HT1080 (cell line): ENCODE measurements at places on chromosomes 2 and 18.
A peak's percentile ranks its signal among the peaks of the same experiment; 100 is the strongest.

- no peak for DNase-seq
Measured at GRCh38 chr2:17515652-17516051, 2.6 kb downstream of the RAD51AP2 start.

DNA sequence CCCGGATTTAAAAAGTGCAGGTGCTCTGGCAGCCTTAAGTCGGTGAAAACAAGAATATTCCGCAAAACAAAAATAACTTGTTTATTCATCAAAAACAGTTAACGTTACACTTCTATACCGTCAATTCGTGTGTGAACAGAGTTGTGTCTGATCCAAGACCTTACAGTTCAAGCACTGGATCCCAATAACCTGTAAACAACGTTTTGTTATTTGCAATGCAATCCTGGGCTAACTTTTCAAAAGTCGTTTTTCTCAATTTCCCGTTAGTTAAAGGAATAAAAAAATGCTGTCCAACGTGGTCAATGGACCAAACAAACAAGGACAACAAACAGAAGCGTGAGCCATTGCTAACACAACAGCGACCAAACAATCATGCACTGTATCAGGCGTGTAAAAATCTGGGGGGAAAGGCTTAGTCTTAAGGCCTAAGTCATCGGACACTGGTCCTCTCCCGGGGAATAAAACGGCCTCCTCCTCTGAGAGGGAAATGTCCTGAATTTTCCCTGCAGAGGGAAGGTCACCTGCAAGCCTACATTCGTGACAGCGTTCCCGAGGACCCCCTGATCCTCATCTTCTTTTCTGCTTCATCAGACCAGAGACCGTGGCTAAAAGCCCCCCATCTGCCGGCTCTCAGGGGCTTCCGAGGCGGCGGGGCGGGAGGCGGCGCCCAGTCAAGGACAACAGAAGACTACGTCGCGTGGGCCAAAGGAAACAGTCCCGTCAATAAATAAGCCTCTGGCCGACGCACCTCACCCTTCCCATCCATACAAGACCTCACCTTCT, 490 bp downstream of the NDUFS1 start:
- no peak for DNase-seq

- DNase-seq = no peak
Measured at GRCh38 chr2:161708350-161708975, 84.2 kb downstream of the SLC4A10 start.

GRCh38 chr2:222706616-222707015, 35.2 kb downstream of the MOGAT1 start:
- no peak for DNase-seq

DNA sequence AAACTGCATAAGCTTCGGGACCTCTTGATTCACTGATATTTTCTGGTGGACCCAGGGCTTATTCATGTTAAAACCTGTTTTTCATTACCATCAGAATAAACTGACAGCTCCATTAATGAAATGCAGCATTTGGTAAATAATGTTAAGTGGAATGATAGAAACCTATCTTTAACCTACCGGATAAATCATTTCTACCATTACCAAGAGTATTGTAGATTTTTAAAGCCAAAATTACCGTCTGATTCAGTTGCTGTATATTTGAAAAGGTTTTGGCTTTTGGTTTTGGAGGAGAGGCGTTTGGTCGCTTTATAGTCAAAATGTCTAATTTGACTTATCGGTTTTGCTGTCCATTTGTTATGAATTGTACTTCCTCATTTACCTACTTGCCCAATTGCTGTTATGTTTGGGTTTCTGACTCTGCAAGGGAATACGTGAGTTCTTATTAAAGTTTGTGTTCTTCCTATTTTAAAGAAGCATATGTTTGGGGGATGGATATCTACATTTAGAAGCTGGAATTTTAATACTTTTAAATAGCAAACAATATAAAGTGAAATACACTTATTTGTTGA, 1.0 kb upstream of the CUL3 start:
- no peak for DNase-seq

DNA sequence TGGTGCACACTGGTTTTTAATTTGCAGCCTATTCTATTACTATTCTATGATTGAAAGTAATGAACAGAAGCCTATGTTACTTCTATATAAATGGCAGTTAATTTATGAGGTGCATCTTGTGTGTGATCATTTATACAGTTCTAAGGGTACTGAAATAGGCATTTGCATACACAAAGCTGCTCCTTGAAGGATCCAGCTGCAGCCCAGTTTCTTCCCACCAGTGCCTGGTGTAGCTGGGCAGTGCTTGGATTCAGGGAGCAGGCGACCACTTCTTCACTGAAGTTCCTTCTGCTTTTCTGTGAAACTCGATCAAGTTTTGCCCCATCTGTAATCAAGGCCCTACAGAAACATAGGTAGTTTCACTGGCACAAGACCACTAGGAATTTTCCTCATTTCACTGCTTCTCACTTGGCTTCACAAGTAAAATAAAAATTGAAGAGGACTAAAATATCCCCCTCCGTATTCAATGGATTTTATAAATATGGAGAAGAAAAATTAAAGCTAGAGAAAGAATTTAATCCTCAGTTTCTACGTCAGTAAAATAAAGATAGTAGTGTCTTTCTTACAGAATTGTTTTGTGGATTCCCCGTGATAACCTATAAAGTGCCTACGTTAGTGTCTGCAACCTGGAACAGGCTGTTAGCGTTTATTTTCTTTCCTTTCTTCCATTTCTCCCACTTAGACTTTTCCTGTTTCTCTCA, 1.7 kb upstream of the LPIN2 start:
- DNase-seq = no peak

DNA sequence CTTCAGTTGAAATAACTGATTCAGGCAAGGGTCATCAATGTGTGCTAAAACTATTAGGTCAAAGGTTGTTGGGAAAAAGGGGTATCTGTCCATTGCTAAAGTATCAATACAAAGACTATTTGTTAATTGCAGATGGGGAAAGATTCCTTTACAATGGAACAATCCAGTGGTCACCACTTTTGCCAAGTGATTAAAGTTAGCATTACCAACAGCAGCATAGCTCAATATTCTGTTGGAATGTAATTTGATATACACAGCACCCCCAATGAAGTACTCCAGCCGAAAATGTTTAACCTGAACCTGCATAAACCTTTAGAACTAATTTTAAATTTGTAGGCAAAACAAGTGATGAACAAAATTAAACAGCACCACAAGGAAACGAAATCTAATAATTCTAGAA, 191.0 kb downstream of the TCF4 start:
- DNase-seq = no peak

DNA sequence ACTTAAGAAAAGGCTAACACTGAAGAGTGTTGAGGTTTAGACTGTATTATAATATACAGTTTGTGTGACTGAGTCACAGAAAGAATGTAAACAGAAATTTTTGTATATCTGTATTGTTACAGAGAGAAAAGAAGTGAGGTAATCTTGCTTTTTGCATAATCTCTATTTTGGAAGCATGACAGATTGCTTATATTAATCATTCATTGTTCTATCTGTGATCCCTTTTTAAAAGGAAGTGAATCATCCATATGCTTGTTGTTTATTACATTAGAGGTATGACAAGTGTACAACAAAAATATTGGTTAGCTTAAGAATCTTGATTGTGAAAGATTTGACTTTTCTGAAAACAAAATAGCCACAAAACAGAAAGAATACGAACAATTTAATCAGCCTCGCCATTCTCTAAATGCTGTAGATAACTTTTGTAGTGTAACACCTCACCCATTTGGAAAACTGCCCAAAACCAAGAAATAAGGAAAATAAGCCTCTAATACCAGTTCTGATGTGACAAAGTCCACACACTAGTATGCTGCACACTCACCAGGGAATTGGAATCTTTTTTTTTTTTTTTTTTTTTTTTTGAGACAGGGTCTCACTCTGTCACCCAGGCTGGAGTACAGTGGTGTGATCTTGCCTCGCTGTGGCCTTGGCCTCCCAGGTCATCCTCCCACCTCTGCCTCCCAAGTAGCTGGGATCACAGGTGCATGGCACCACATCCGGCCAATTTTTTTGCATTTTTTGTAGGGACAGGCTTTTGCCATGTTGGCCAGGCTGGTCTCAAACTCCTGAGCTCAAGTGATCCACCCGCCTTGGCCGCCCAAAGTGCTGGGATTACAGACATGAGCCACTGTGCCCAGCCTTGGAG, 91.5 kb upstream of the LPIN2 start:
- DNase-seq = peak; percentile 16

DNA sequence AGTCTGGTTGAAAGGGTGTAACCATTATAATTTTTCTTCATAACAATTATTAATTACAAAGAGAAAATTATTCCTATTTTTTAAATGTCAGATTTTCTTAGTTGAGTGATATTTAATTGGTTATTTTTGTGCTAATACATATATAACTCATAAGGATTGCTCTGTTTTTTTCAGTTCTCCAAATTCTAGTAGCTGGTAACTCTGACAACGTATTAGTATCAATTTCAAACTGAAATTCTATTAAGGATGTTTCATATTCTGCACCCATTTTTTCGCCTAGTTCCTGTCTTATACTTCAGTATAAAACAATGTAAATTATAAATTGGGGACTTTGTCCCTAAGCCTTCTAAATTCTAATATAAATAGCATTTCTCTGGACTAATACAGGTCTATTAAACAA, 81.0 kb downstream of the R3HDM1 start:
- DNase-seq = no peak

- peak; percentile 91 for DNase-seq
Measured at GRCh38 chr2:157898591-157898996, 22.5 kb upstream of the ACVR1 start.

DNA sequence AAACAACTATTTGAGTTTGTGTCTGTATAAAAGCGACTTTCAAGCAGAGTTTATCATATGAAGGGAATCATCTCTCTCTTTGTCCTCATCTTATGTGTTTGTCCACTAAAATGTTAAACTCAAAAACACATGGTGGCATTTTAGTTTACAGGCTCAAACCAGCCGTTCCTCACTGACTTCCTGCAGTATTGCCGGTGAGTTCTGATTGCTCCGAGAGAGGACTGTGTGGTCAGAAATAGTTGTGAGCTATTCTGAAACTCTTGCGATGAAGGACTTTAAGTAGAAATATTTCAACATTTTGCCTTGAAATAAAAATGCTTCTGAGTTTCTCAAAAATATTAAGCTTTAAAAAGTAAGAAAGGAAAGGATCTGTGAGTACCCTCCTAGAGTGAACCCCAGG, 163.2 kb upstream of the CAVIN2 start:
- no peak for DNase-seq

- no peak for DNase-seq
Measured at GRCh38 chr18:2625217-2625616, 30.3 kb upstream of the SMCHD1 start.

DNA sequence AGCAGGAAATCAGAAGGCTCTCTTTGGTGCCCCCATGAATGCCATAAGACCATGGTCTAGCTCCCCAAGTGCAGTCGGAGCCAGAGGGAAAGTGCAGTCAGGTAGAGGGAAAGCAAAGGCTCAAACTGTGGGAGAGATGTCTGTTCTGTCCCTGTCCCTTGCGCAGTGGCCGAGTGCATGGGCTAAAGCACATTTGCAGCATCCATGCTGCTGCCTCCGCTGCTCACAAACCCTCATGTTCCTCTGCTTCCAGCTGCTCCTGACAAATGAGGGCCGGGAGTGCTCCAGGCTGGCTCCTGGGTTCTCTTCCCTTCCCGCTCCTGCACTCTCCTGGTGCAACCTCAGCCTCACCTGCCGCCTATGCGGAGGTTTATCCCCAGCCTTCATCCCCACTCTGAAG, 34.2 kb downstream of the SCTR start:
- no peak for DNase-seq

- DNase-seq = peak; percentile 16
Measured at GRCh38 chr2:5720426-5720825, 28.2 kb downstream of the SOX11 start.

DNA sequence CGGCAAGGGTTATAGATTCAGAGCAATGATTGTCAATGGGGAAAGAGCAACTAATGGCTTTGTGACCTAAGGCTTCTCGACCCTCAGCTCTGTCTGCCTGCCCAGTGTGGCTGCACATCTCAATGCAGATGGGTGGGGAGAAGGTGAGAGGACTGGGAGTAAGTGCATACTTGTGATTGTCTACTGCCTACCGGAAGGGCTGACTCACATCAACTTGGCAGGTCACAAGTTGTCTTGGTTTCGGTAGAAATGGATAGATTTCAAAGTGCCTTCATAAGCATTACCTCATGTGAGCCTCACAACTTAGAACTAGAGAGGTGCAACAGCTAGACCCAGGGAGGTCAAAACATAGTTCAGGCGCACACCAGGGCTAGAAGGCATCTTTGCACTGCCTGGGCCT, 29.4 kb downstream of the STAT1 start:
- DNase-seq = peak; percentile 89

GRCh38 chr18:63245600-63245999, 74.0 kb downstream of the BCL2 start:
- no peak for DNase-seq

- DNase-seq = peak; percentile 56
Measured at GRCh38 chr2:122072666-122073065, 317.2 kb downstream of the TSN start.

GRCh38 chr2:218263817-218264641, 3.2 kb downstream of the GPBAR1 start:
- DNase-seq = no peak

- DNase-seq = no peak
Measured at GRCh38 chr18:49021433-49022129, 70.8 kb upstream of the SMAD7 start.

DNA sequence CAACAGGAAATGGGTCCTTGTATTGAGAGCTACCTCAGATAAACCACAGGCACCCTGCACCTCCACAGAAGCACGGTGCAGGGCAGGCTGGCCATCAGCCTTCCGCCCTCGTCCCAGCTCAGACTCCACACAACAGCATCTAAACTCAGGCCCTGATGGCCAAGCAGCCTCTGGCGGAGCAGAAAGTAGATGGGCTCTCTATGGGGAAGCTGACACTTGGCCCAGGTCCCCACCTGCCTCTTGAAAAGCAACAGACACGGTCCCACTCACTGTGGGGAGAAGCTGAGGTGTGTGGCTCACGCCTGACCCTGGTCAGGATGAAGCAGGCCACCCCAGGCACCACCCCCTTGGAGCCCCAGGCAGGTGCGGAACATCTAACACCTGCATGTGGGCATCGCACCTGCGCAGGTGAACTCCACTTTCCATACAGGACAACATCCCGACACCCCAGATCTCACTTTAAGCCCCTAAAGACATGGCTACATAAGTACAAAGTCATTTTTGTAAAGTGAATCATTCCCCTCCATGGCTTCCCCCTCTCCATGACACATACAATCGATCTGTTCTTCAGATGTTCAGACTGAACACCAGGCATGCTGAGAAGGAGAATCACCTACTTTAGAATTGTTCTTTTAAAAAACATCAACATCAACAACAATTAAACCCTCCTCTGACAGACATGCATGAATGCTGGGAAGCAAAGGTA, 208.4 kb downstream of the ZBTB7C start:
- DNase-seq = no peak

DNA sequence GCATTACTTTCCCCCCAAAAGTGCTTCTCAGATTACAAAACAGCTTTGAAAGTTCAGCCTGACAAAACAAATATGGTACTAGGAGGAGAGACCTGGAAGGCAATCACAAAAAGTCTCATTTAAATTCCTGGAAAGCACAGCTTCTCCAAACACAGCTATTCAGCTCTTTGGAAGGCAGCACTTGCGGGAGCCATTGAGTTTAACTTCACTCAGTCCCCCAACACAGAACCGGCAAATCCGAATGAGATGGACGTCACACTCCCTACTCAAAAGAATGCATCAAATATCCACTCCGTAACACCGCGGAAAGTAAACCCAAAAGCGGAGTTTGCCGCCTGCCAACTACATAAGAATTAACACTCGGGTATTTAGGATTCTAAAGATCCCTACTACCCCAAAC, 638 bp downstream of the ST6GAL2 start:
- DNase-seq = no peak

GRCh38 chr18:77066689-77067088, 65.9 kb downstream of the MBP start:
- no peak for DNase-seq

GRCh38 chr2:178650554-178650953, 156.7 kb downstream of the TTN start:
- DNase-seq = no peak
